Activated T-helper 2 cell treated with anti-CD3 and anti-CD28 coated beads, Interferon-gamma antibody, Interleukin-2, Interleukin-4, amounts not matched to agents 10 μg/mL and 5 μg/mL and 100 μg/mL, durations not matched to agents 14 hours and 24 hours and 36 hours (primary cell): ENCODE measurements at places on chromosomes 1 and 21.
A peak's percentile ranks its signal among the peaks of the same experiment; 100 is the strongest.

GRCh38 chr1:167094690-167095089, 815 bp downstream of the STYXL2 start:
- no peaks in the 10 kb centered on the region for H3K36me3 ChIP-seq
- H3K4me1 ChIP-seq: peaks cover 7% of the 10 kb centered on the region
- peaks cover 4% of the 10 kb centered on the region for H3K27me3 ChIP-seq
- DNase-seq: no peak

GRCh38 chr1:167697667-167698141, 24.1 kb upstream of the MPZL1 start:
- peaks cover 5% of the 10 kb centered on the region for H3K4me1 ChIP-seq
- no peak overlapping the region for H3K27ac ChIP-seq
- DNase-seq: no peak
- peaks cover 76% of the 10 kb centered on the region for H3K36me3 ChIP-seq
- no peak overlapping the region for H3K4me3 ChIP-seq

GRCh38 chr21:37503848-37504467, 137.4 kb downstream of the DYRK1A start:
- H3K4me3 ChIP-seq: no peak overlapping the region
- peaks cover 60% of the 10 kb centered on the region for H3K36me3 ChIP-seq
- no peak for DNase-seq
- peak overlapping the region; percentile 92 for H3K27ac ChIP-seq
- peaks cover 18% of the 10 kb centered on the region for H3K4me1 ChIP-seq

DNA sequence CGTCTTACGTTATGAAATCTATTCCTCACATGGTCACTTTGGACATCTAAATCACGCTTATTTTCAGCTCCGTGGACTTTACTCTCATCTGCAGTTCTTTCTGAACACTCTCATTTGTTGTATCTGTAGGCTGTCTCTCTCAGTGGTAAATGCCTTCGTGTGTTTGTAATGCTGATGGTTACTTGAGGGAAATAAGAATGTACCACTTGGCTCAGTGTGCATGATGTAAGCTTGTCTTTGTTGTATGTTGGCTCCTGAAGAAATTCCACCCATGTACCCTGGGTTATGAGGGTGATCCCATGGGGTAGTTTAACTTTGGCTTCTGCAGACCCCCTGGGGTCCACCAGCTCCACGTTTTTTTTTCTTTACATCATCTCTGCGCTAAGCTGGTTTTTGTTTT, 378.4 kb downstream of the SETD4 start:
- no peaks in the 10 kb centered on the region for H3K36me3 ChIP-seq
- H3K4me3 ChIP-seq: no peak overlapping the region
- H3K27me3 ChIP-seq: peaks cover 28% of the 10 kb centered on the region

GRCh38 chr1:87644579-87645190, 316.0 kb downstream of the LMO4 start:
- no peak for DNase-seq
- H3K4me3 ChIP-seq: no peak overlapping the region
- H3K36me3 ChIP-seq: no peaks in the 10 kb centered on the region
- H3K27ac ChIP-seq: no peak overlapping the region

- peaks cover 10% of the 10 kb centered on the region for H3K4me1 ChIP-seq
- H3K4me3 ChIP-seq: no peak overlapping the region
- H3K36me3 ChIP-seq: no peaks in the 10 kb centered on the region
- H3K27ac ChIP-seq: no peak overlapping the region
- DNase-seq: no peak
- H3K27me3 ChIP-seq: no peaks in the 10 kb centered on the region
These were observed 168.0 kb downstream of the PPP1R12B start for GRCh38 chr1:202516434-202516877.

- H3K27ac ChIP-seq: no peak overlapping the region
- no peaks in the 10 kb centered on the region for H3K36me3 ChIP-seq
- no peak overlapping the region for H3K4me3 ChIP-seq
These were observed 260.6 kb upstream of the ESRRG start for GRCh38 chr1:216983823-216984222.

DNA sequence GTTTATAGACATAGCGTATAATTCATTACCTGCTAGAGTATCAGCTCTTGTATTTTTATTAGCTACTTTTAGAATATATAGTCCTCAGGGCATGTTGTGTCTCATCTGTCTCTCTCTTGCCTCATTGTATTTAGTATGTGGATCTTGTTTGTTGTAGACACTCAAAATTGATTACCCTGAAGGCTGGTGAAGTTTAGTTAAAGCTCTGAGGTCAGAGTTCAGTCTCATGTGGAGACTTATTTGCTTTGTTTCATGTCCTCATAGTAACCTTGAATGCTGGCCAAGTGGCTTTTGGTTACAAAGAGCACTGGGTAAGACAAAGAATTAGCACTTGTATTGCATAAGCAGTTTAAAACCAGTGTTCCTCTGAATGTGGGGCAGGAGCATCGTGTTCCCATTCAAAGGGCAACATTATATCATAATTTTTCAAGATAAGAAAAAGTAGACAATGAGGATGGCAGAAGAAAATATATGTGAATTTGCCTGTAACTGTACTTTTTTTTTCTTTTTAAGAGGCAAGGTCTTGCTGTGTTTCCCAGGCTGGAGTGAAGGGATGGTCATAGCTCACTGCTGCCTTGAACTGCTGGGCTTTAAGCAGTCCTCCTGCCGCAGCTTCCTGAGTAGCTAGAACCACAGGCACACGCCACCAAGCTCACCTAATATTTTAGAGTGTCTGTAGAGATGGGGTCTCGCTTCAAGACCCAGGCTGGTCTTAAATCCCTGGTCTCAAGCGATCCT, 17.4 kb downstream of the CNST start:
- DNase-seq: no peak
- H3K36me3 ChIP-seq: peaks cover 19% of the 10 kb centered on the region
- H3K4me3 ChIP-seq: no peak overlapping the region

- no peak for DNase-seq
- no peak overlapping the region for H3K4me3 ChIP-seq
- H3K27ac ChIP-seq: no peak overlapping the region
- H3K27me3 ChIP-seq: peaks cover 14% of the 10 kb centered on the region
These were observed 6.5 kb upstream of the NPL start for GRCh38 chr1:182783068-182783467.

DNA sequence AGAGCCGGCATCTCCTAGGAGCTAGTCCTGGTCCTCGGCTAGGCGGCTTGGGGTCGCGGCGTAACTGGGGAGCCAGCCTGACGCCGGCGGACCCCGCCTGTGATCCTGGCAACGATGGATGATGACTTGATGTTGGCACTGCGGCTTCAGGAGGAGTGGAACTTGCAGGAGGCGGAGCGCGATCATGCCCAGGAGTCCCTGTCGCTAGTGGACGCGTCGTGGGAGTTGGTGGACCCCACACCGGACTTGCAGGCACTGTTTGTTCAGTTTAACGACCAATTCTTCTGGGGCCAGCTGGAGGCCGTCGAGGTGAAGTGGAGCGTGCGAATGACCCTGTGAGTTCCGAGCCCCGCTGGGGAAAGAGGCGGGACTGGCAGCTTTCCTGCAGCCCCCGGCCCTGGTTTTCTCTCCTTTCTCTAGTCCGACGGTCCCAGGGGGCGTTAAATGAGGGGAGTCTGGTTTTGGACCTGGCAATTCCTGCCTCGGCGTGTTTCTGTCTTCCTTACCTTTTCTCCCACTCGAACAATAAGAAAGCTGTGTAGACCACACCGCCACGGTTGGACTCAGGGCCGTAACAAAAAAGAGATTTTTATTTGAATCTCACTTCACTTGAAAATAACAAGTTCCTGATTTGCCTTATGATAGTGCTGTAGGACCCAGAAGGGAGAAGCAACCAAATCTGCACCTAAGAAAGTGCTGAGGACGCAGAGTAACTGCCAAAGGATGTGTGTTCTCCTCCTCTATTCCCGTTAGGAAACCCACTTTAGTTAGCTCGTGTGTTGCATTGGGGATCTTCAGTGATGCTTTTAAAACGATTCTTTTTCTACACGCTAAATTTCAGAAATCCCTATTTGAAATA, at the start of gene SPRTN:
Gene SPRTN (plus strand): TSS at position 24 of the 859 bp plus-strand sequence. CDS start 91 bp downstream, at position 115.
- peaks cover 40% of the 10 kb centered on the region for H3K4me1 ChIP-seq
- no peak for DNase-seq
- H3K27me3 ChIP-seq: peaks cover 2% of the 10 kb centered on the region
- peaks cover 49% of the 10 kb centered on the region for H3K36me3 ChIP-seq
- H3K27ac ChIP-seq: peak within 1 kb of the TSS; percentile 99

DNA sequence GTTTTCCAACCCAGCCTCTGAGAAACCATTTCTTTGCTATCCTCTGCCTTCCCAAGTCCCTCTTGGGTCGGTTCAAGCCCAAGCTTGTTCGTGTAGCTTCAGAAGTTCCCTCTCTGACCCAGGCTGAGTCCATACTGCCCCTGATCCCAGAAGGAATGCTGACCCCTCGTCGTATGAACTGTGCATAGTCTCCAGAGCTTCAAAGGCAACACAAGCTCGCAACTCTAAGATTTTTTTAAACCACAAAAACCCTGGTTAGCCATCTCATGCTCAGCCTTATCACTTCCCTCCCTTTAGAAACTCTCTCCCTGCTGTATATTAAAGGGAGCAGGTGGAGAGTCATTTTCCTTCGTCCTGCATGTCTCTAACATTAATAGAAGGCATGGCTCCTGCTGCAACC, 23.8 kb downstream of the EIF2D start:
- peak overlapping the region; percentile 97 for H3K27ac ChIP-seq
- H3K4me3 ChIP-seq: no peak overlapping the region
- DNase-seq: no peak
- H3K27me3 ChIP-seq: no peaks in the 10 kb centered on the region
- peaks cover 92% of the 10 kb centered on the region for H3K36me3 ChIP-seq
- peaks cover 71% of the 10 kb centered on the region for H3K4me1 ChIP-seq
